ENCODE measurements at places on chromosomes 2 and 18. TPM values are rescaled to one million over a fixed set of nuclear protein-coding genes. Genes with fewer than 3 reads are reported as not detected.

The GALNT3 gene
- 1.0 TPM for polyA plus RNA-seq

The LINC00305 gene
- not detected for polyA plus RNA-seq

The LYG2 gene
- not detected for polyA plus RNA-seq

The FIGN gene
- polyA plus RNA-seq: 1.1 TPM

The ALLC gene
- polyA plus RNA-seq: 0.45 TPM

The CRYGD gene
- polyA plus RNA-seq: not detected

The TMEM200C gene
- 0.12 TPM for polyA plus RNA-seq

The PLEKHH2 gene
- 1.0 TPM for polyA plus RNA-seq

The CCDC74A gene
- polyA plus RNA-seq: 1.7 TPM

The MC2R gene
- polyA plus RNA-seq: not detected

The CD28 gene
- 2.0 TPM for polyA plus RNA-seq

The REEP1 gene
- 1.1 TPM for polyA plus RNA-seq

The IGFBP2 gene
- polyA plus RNA-seq: 93.2 TPM

The MAL gene
- 1.8 TPM for polyA plus RNA-seq

The MEP1B gene
- polyA plus RNA-seq: not detected

The RNF152 gene
- polyA plus RNA-seq: 4.2 TPM

The GPR45 gene
- not detected for polyA plus RNA-seq

The SERPINB8 gene
- 3.0 TPM for polyA plus RNA-seq

The LRATD1 gene
- 0.79 TPM for polyA plus RNA-seq

The BAZ2B gene
- polyA plus RNA-seq: 10.6 TPM

The HOXD9 gene
- polyA plus RNA-seq: 5.3 TPM

The RAB27B gene
- 1.2 TPM for polyA plus RNA-seq

The PRSS56 gene
- polyA plus RNA-seq: not detected

The RBMS1 gene
- polyA plus RNA-seq: 67.0 TPM

The POTEC gene
- 0.06 TPM for polyA plus RNA-seq

The EPB41L3 gene
- polyA plus RNA-seq: 9.0 TPM

The FAM237A gene
- not detected for polyA plus RNA-seq

The NABP1 gene
- polyA plus RNA-seq: 5.0 TPM

The CFC1 gene
- polyA plus RNA-seq: 0.80 TPM

The ZNF385B gene
- 6.2 TPM for polyA plus RNA-seq

The MFSD2B gene
- polyA plus RNA-seq: not detected

The EGR4 gene
- not detected for polyA plus RNA-seq
